Fibroblast of skin of left biceps (primary cell): ENCODE measurements at places on chromosomes 4 and X.
A peak's percentile ranks its signal among the peaks of the same experiment; 100 is the strongest.

DNA sequence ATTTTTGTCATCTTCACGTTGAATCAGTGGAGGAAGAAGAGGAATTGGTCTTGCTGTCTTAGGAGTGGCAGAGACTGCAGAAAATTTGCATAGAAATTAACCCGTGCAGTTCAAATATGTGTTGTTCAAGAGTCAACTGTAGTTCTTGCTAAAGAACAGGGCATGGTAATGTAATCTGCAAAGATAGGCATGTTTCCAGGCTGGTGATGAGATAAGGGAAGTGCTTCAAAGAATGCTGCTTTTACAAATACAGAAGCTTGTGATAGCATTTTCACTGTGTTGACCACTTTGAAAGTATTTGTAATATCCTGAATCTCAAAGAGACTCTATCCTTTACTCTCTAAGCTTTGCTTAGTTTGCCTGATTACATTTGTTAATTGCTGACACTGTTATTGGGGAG is 60.1 kb downstream of the PRRG1 start:
- DNase-seq: no peak

DNA sequence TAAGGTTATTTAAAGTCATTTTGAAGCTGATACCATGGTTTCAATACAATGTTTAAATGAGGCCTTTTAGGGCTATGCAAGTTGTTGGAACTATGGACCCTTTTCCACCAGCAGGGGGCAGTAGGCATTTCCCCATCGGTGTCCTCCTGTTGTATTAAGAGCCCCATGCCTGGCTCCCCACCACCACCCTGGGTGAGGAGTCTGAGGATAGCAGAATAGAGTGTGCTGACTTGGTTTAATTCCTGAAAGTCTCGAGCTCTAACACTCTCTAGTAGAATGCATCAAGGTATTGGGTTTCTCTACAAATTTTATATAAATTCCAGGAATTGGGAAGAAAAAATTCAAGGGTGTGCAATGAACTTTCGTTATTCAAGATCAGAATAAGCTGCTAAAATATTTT is 234.8 kb upstream of the JADE1 start:
- no peak for DNase-seq

GRCh38 chrX:150227873-150228410 is 135.2 kb upstream of the MAMLD1 start:
- no peak for DNase-seq

- DNase-seq: no peak
Measured at GRCh38 chrX:85922821-85923220, 124.5 kb downstream of the CHM start.

DNA sequence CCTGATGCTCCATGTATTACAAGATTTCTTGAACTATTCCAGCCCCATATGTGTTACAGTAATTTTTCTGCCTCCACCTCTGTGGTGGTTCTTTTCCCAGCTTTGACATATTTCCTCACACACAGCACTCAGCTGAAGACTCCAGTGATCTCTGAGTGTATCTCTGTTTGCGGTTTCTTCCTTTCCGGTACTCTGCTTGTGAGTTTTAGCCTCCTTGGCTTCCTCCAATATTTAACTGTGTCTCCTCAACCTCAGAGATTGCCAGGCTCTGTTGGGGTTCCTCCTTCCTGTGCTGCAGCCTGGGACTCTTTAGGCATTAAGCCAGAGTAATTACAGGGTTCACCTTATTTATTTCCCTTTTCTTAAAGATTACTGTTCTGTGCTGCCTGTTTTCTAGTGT is 73.2 kb downstream of the NFKB1 start:
- DNase-seq: no peak

DNA sequence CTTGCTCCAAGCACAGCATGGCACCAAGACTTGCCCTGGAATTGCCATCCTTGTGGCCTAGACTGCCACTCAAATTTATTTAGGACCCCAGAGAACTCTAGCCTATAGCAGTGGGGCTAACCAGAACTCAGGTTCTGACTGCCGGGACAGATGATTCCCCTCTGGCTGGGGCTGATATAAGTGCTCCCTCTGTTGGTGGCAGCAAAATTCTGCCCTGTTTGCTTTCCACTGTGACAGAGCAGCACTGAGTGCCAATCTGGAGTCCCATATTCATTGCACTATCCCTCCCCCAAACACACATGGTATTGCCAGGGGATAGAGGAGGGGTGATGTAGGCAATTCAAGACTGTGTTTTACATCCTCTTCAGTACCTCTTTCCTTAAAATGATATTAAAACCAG is 1081.9 kb downstream of the FAT4 start:
- DNase-seq: no peak

GRCh38 chrX:46978341-46979291 is 66.4 kb downstream of the JADE3 start:
- DNase-seq: peak; percentile 17

GRCh38 chrX:13381514-13381913 is 61.7 kb upstream of the ATXN3L start:
- peak; percentile 47 for DNase-seq

DNA sequence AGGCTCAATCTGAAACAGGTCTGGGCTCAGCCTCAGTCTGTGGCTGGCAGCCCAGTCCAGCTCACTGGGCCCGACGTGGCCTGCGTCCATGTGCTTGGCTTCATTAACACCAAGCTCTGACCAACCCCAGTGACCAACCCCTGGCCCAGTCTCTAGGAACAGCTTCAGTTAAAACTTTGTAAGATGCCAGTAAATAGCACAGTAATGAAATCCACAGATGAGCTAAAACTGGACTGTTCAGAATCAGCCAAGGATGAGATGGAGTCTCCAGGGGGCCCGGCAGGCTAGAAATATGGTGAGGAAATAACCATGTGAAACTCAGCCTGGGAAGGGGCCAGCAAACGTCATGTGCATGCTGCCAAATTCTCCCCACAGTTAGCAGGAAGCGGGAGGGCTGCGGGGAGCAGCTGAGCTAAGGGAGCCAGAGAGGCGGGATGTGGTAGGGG is 37.1 kb upstream of the XPNPEP2 start:
- peak; percentile 62 for DNase-seq

GRCh38 chr4:101355246-101355645 is 7.9 kb upstream of the PPP3CA start:
- DNase-seq: no peak

GRCh38 chr4:186979961-186980745 is 256.5 kb upstream of the FAT1 start:
- DNase-seq: no peak

GRCh38 chrX:151703487-151703886 is 8.2 kb downstream of the PRRG3 start:
- DNase-seq: peak; percentile 6

- DNase-seq: no peak
Measured at GRCh38 chr4:155639704-155640523, 26.7 kb upstream of the GUCY1A1 start.

GRCh38 chr4:157727163-157727562 is 445.7 kb downstream of the GASK1B start:
- DNase-seq: no peak

GRCh38 chr4:145380123-145380522 is 101.5 kb upstream of the SMAD1 start:
- no peak for DNase-seq

- no peak for DNase-seq
Measured at GRCh38 chrX:55142206-55142918, 53.5 kb downstream of the PAGE2 start.

DNA sequence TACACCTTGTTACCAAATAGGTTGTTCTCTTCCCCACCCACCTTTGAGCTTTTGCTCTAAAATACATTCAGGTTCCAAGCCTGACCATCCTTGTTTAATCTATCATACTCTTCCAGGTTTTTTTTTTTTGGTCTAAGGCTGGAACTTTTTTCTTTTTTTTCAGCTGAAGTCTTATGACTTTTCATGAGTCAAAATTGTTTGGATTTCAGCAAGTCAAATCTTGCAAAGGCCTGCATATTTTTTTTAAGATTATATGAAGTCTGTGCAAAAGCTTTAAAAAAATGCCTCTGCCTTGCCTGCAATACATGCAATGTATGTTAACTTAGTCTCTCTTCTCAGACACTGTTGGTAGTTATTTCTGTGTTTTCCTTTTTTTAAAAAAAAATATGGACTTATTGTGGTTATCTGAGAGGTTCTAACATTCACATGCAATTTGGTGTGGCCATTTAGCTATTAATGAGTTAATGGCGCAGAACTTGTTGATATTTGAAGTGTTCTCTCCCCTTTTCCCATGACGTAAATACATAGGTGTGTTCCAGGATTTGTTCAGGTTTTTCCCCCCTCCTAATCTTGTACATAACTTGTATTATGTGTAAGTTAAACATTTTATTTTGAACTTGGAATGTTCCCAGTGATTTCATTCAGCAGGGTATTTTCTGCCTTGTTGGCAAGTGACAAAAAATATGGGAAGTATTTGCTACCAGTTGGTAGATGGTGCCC is 58.7 kb downstream of the CCKAR start:
- DNase-seq: no peak

- DNase-seq: no peak
Measured at GRCh38 chrX:102067966-102068723, 57.3 kb upstream of the TCEAL2 start.

- DNase-seq: no peak
Measured at GRCh38 chrX:136228839-136229207, 22.4 kb downstream of the MAP7D3 start.

DNA sequence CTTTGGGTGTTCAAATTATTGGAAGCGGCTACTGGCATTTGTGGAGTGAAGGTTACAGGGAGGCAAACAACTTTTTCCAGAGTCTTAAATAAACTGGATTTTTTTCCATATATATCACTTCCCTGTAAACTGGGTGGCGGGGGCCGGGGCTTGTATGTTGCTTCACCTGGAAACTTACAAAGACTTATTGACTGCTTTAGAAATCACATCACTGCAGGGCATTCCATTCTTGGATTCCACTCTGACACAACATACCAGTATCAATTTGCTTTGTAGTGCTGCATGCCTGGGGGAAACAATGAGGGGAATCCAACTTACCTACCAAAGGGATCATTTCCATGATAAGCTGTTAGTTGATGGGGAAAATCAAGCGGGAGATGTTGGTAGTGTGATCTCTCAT is 21.7 kb upstream of the FAM156A start:
- no peak for DNase-seq

GRCh38 chrX:110409925-110410324 is 51.3 kb downstream of the RTL9 start:
- DNase-seq: no peak

GRCh38 chrX:126030021-126030420 is 136.1 kb downstream of the DCAF12L2 start:
- DNase-seq: no peak

DNA sequence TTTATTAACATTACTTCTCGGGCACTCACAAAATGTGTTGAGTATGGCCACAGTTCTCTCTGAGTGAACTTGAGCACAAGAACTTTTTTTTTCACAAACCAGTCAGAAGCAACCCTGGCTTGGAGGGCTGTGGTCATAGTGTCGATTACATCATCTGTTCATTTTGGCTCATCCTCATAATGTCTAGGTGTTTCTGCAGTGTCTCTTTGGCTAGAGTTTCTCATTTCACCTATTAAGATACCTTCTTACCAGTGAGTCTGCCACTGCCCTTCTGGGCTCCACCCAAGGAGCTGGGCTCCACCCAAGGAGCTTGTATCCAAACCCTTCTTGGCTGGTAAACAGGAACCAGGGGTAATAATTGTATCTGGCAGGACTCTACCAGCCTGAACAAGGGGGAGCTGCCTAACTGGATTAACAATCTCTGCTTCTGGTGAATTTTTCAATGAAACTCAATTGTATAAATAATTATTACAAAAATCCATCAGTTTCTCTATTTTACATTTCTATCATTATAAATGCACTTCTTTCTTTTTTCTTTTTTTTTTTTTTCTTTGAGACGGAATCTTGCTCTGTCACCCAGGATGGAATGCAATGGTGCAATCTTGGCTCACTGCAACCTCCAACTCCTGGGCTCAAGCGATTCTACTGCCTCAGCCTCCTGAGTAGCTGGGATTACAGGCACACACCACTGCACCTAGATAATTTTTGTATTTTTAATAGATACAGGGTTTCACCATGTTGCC is 667.7 kb upstream of the SLIT2 start:
- no peak for DNase-seq

DNA sequence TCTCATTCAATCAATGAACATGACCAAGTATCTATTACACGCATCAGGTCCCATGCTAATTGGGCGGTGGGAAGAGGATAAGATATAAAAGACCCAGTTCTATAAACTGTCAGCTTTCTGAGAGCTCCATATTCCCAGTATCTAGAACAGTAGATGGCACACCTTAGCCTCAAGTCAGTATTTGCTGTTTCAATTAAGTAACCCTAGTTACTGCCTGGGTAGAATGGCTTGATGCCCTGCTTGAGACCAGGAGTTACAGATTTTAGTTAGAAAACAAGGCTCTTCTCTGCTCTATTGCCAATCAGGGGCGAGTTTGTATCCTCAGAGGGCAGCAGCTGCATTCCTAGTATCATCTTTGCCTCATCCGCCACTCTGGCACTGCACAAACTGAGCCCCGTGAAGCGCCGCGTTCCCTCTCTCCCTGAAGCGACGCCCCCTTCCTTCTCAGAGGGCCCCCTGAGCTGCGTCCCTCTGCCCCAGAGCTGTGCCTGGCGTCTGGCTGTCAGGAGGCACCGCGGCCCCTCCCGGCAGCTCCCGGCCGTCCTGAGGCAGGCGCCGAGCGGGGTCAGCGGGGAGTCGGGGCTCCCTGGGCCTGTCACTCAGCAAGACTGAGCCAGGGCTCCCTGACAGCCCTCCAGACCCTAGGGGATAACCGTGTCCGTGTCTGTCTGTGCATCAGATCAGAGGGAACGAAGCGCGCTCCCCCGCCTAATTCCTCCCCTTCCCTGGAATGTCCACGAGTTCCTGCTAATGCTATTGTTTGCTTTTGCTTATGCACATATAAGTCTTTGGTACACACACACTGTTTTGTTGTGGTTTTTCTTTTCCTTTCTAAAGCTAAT is 212.4 kb upstream of the TTC29 start:
- DNase-seq: no peak

- DNase-seq: no peak
Measured at GRCh38 chrX:151510203-151510602, 53.3 kb upstream of the PASD1 start.

- no peak for DNase-seq
Measured at GRCh38 chr4:57877047-57877458, 766.9 kb upstream of the IGFBP7 start.

DNA sequence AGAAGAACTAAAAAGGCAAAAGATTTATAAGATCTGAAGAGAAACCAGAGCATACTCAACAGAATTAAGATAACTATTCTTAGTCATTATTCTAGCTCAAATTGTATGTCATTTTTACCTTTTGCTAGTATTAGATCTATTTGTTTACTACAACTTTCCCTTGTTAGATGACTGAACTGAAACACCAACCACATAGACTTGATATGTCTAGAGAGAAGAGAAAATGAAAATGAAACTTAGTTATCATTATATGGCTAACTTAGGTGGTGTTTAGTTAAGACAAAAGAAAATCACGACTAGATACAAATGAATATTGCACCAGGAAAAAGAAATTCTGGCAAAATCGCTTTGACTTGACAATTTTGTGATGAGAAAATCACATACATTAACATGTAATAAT is 690.8 kb downstream of the PCDH18 start:
- DNase-seq: no peak

- no peak for DNase-seq
Measured at GRCh38 chr4:188619456-188620149, 480.4 kb downstream of the TRIML1 start.

DNA sequence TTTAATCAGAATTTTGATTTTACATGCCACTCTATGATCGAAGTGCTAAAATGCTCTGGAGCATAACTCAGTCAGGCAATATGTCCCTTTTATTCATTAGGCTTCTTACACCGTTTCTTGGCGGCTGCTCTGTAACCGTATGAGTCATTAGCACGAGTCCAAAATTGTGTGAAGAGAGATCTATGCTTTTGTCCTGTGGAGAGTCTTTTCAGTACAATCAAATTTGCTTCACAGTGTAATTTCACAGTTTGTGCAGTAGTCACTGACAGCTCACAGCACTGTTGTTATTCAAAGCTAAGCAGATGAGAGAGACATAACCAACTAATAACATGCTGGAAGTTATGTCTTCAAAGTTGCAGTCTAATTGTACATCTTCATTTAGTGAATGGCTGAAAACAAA is 167.8 kb downstream of the PCDH10 start:
- no peak for DNase-seq
